NCI-H82 (cell line): ENCODE measurements at places on chromosomes 1 and 21.

DNA sequence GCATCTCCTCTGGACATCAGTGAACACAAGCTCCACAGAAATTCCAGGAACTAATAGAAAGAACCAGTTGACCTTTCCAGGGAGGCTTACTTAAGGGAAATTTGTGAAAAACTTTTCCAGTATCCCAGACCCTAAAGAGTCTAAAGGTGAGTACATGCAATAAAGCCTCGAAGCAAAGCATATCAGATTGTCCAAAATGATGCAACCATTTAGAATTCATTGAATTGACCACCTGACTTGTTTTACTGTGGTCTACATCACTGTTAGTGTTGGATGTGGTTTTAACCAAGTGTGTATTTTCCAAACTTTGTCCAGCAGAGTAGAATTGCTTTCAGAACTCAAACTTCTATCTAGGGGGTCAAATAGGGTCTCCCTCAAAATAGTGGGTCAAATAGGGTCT is 76.3 kb upstream of the TIAM1 start:
- DNase-seq: no peak

DNA sequence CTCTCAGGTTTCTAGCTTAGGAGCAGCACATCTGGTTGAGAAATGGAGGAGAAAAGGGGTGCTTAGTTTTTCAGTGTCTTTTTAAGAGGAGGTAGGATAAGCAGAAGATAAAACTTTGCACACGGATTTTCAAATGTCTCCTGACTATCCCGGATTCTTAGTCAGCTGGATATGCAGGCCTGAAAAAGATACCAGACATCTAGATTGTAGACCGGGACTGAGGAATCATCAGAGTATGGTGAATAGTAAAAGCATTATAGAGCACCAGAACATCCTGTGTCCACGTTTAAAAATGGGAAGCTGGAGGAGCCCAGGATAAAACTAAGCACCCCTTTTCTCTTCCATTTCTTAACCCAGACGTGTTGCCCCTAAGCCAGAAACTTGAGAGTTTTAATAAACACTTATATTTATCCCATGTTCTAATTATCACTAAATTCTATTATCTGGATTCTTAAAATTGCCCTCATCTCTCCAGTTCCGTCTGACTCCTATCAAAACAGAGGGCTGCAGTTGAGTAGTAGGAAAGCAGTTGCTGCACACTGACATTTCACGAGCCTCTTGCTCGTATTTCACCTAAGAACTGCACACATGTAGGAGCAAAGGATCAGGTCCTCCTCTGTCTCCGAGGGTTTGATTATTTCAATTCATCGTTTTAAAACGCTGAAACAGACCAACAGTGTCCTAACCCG is 609 bp downstream of the PIGK start:
- DNase-seq: peak; percentile 61

DNA sequence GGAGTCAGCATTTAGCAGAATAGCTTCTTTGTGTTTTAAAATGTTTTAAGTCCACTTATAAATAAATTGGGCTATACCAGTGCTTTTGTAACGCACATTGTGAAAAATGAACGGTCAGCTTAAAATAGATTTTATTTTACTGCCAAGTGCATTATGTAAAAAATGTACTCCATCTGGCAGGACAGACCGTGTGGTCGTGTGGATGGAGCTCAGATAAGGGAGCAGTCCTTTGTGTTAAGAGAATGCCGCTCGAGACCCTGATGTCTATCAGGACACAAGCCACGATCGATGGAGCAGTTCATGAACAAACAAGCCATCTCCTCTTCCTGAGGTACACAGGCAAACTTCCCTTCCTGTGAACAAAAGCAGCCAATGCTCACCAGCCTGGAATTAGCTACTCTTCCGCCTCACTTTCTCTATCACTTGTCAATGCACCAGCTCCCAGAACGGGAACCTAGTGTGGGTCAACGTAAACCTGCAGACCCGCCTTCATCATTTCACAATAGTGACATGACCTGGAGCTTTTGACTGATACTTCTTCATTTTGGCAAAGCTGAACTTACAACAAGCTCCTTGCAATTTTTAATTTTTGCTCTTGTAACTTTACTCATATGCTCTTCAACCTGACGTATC is 243.5 kb downstream of the TGFB2 start:
- DNase-seq: no peak

DNA sequence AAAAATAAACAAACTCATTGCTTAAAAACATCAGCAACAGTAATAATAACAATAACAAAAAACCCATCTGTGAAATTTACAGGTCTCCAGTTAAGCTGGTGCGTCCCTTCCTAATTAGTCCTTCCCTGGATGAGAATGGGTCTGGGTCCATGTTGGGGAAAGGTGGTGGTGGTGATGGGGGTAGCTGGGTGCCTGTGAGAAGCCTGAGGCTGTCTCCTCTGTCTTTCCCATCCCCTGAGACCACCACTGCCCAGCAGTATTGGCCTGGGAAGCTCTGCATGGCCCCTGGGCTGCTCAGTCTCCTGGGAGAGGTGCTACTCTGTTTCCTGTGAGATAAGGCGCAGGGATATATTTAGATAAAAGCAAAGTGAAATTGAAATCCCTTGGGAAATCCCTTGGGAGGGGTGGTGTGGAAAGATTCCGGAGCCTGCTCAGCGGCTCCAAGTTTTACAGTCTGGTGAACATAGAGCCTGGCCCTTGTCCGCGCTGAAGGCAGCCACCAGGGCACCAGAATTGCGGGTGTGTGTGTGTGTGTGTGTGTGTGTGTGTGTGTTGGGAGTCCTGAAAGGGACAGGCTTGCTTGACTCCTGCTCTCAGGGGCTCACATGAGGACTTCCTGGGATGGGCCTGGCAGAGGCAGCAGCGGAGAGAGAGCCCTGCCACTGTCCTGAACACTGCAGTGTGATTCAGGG is 150.2 kb downstream of the FOXD2 start:
- DNase-seq: peak; percentile 11

GRCh38 chr1:8989061-8989460 is 37.2 kb downstream of the SLC2A7 start:
- no peak for DNase-seq

DNA sequence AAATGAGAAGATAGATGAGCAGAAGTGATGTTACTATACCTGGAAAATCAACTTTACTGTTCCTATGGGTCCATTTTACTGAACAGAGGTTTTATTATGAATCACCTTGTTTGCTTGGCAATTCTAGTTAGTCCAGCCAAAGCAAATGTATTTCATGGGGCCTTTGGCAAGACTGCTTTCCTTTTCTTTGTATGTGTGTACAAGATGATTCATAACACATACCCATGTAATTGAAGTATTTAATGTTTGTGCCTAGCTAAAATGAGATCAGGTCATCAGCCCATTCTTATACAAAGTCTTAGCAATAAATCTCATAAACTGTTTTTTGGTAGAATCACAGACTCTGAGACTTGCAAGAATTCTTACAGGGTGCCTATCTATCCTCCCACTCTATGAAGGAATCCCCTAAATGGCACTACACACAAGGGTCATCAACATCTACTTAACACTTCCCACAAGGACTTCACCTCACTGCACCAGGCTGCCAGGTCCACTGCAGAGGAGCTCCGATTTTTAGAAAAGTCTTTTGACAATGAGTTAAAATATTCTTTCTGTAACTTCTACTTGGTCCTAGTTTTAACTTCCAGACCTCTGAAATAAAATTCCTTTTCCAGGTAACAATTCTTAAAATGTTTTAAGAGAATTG is 58.5 kb downstream of the LPAR3 start:
- DNase-seq: no peak

GRCh38 chr1:244339776-244340175 is 111.9 kb downstream of the ADSS2 start:
- DNase-seq: no peak
